ENCODE measurements at places on chromosomes 2 and 18.

DNA sequence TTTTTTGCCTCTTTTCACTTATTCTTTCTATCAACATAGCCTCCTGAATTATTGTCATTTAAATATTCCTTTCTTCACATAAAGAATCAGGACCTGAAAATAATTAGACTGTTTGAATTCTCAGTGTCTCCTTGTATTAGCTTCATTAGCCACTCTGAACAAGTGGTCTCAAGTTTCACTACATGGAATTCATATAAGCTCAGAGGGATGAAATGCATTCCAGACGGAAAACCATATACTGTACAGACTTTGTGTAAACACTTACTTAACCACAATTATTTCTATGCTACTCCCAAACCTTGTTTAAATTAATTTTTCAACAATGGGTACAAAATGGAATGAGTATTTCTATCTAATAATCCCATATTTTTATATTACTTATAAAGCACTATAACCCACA is 53.4 kb downstream of the CHN1 start:
- H3K27me3 ChIP-seq, result no peaks in the 10 kb centered on the region
- no peaks in the 10 kb centered on the region for H3K4me1 ChIP-seq
- no peak overlapping the region for H3K4me3 ChIP-seq
- no peak for DNase-seq
- H3K27ac ChIP-seq, result no peak overlapping the region

- H3K27ac ChIP-seq, result no peak overlapping the region
- H3K36me3 ChIP-seq, result no peaks in the 10 kb centered on the region
- H3K4me3 ChIP-seq, result no peak overlapping the region
These were observed 283.2 kb downstream of the INSIG2 start for GRCh38 chr2:118371515-118371914.

DNA sequence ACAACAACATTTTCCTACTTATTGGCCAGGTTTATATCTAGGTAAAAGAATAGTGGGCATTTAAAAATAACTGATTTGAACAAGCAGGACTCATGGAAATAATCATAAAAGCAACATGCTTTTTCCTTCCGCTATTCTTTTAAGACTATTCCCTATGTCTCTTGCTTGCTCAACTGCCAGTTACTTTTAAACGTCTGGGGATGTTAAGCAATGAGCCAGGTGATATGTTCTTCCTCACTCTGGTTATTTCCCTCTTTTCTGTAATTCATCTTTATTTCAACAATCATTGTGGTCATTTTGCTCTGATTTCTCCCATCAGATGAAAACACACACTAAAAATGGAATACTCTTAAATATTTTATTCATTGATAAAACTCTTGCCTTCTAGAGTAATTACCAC is 33.4 kb upstream of the SLC8A1 start:
- no peak overlapping the region for H3K27ac ChIP-seq
- H3K36me3 ChIP-seq, result no peaks in the 10 kb centered on the region
- no peak overlapping the region for H3K4me3 ChIP-seq
- no peaks in the 10 kb centered on the region for H3K27me3 ChIP-seq
- peaks cover 26% of the 10 kb centered on the region for H3K4me1 ChIP-seq

GRCh38 chr2:127649100-127649611 is 3.2 kb downstream of the GPR17 start:
- no peaks in the 10 kb centered on the region for H3K36me3 ChIP-seq
- peak overlapping the region; percentile 66 for H3K27ac ChIP-seq
- DNase-seq, result no peak
- no peaks in the 10 kb centered on the region for H3K27me3 ChIP-seq

DNA sequence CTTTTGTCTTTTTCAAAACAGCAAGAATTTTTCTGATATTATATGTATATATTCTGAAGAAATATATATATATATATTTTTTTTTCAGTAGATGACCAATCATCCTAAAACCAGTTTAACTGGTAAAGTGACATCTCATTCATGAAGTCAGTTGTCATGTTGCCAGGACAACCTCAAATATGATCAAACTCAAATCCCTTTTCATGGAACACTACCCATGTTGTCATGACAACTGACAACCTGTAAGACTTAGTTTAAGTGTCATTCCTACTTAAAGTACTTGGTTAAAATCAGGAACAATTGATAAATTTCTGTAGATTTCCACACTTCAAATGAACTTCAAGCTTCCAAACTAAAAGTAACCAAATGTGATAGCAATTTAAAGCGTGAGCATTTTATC is 101.8 kb upstream of the ERBB4 start:
- no peak overlapping the region for H3K4me3 ChIP-seq
- H3K27ac ChIP-seq, result no peak overlapping the region
- no peaks in the 10 kb centered on the region for H3K4me1 ChIP-seq
- no peaks in the 10 kb centered on the region for H3K27me3 ChIP-seq
- no peak for DNase-seq

DNA sequence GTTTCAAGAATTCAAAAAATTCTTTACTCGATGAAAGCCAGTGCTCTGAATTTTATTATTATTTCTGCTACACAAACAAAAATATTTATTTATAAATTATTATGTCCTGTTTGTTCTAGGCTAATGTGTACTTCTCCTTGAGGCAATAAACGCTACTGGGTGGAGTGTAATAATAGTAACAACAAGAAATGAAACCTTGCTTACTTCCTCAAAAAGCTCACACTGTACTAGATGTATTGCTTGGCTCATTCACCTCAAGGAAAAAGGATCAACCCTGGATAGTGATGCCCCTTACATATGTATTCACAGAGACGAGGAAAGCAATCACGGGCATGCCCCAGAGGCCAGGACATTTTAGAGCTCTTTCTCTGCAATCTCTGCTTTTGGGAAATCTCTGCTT is 685.6 kb upstream of the NXPH2 start:
- no peak overlapping the region for H3K4me3 ChIP-seq
- no peak for DNase-seq
- no peaks in the 10 kb centered on the region for H3K36me3 ChIP-seq
- H3K4me1 ChIP-seq, result no peaks in the 10 kb centered on the region
- H3K27ac ChIP-seq, result no peak overlapping the region

- peaks cover 26% of the 10 kb centered on the region for H3K27me3 ChIP-seq
- no peaks in the 10 kb centered on the region for H3K4me1 ChIP-seq
- H3K36me3 ChIP-seq, result no peaks in the 10 kb centered on the region
- no peak for DNase-seq
These were observed 54.0 kb upstream of the TWIST2 start for GRCh38 chr2:238793801-238794449.

GRCh38 chr2:121018136-121019061 is 266.6 kb downstream of the TFCP2L1 start:
- H3K27ac ChIP-seq, result no peak overlapping the region
- no peak for DNase-seq
- no peaks in the 10 kb centered on the region for H3K36me3 ChIP-seq
- peaks cover 9% of the 10 kb centered on the region for H3K4me1 ChIP-seq
- peak overlapping the region; percentile 32 for H3K4me3 ChIP-seq
- peaks cover 24% of the 10 kb centered on the region for H3K27me3 ChIP-seq

GRCh38 chr18:11392980-11393885 is 216.2 kb upstream of the SLC35G4 start:
- H3K4me1 ChIP-seq, result no peaks in the 10 kb centered on the region
- H3K27ac ChIP-seq, result peak overlapping the region; percentile 6
- H3K4me3 ChIP-seq, result no peak overlapping the region
- no peaks in the 10 kb centered on the region for H3K27me3 ChIP-seq
- H3K36me3 ChIP-seq, result no peaks in the 10 kb centered on the region

Data from esophagus squamous epithelium (tissue), 5 donors.